ENCODE measurements at places on chromosomes 2 and 18.

DNA sequence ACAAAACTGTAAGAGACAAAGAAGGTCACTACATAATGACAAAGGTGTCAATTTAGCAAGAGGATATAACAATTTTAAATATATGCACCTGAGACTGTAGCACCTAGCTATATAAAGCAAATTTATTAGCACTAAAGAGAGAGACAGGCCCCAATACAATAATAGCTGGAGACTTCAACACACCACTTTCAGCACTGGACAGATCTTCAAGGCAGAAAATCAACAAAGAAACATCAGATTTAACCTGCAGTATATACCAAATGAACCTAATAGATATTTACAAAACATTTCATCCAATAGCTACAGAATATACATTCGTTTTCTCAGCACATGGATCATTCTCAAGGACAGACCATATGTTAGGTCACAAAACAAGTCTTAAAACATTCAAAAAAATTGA lies 14.7 kb downstream of the MC2R start:
- DNase-seq = no peak

- no peak for DNase-seq
Observed at GRCh38 chr2:39629646-39630045, 36.1 kb upstream of the TMEM178A start.

GRCh38 chr18:56000041-56000440 lies 412.0 kb upstream of the TCF4 start:
- no peak for DNase-seq

DNA sequence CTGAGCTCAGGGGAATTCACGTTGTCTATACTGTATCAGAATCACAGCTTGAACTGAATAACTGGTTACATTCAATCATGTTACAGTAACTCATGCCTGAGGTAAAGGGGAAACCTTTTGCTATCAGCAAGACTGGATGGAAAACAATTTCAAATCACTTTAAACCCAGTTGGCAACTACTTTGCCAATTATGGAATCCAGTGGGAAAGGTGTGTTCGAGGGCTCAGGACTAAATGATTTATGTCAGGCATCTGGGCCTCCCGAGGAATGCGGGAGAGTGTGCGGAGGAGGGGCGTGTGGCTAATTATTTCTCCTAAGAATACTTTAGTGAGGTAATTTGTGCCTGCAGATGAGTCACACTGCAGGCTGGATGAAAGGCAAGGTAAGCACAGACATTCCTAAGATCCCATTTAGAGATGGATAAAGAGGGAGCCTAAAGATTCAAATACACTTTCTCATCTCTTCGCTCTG lies 100.1 kb downstream of the HRH4 start:
- DNase-seq = peak; percentile 3

DNA sequence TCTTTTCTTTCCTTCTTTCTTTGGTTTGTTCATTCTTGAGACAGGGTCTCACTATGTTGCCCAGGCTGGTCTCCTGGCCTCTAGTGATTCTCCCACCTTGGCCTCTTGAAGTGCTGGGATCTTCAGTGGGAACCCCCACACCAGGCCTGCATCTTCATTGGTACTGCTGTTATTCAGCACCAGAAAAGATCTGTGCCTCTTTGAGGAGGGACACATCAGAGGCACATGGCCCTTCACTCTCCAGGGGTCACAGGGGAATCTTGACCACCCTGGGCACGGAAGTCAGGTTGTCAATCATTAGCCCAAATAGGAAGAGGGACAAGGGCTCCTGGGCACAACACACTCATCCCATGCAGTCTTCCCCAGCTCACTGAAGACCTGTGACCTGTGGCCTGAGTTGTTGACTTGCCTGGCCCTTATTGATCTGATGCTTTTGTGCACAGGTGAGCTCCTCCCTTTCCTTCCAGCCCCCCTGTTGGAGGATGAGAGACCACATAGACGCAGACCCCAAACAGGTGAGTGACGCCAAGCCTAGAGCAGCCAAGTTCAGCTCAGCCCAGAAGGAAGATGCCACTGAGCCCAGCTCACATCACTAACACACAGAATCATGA lies 33.0 kb upstream of the ODC1 start:
- DNase-seq = no peak
